Activated gamma-delta T cell (primary cell): ENCODE measurements at places on chromosomes 5 and 9.

DNA sequence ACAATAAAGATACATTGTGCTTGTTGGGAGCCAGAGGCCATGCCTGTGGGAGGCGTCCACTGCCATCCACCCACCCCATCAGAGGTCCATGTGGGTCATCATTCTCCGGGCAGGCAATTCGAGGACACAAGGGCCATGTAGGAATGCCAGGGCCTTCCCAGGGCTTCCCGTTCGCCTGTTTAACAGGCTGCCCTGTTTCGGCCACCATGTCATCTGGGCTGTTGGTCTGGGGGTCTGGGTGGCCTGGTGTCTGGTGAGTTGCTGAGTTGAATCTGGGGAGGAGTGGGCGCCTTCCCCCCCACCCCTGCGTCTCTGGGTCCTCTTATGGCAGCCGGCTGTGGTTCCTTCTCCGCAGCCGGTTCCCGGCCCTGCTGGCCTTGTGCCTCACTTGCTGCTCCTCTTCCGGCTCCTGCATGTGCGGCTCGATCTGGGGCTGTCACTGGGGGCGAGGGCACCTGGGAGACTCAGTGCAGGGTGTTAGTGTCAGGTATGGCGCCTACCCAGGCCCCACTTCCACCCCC lies 117.4 kb downstream of the WNK2 start:
- no peak for DNase-seq

GRCh38 chr5:44318883-44319282 lies 70.3 kb downstream of the FGF10 start:
- no peak for DNase-seq

DNA sequence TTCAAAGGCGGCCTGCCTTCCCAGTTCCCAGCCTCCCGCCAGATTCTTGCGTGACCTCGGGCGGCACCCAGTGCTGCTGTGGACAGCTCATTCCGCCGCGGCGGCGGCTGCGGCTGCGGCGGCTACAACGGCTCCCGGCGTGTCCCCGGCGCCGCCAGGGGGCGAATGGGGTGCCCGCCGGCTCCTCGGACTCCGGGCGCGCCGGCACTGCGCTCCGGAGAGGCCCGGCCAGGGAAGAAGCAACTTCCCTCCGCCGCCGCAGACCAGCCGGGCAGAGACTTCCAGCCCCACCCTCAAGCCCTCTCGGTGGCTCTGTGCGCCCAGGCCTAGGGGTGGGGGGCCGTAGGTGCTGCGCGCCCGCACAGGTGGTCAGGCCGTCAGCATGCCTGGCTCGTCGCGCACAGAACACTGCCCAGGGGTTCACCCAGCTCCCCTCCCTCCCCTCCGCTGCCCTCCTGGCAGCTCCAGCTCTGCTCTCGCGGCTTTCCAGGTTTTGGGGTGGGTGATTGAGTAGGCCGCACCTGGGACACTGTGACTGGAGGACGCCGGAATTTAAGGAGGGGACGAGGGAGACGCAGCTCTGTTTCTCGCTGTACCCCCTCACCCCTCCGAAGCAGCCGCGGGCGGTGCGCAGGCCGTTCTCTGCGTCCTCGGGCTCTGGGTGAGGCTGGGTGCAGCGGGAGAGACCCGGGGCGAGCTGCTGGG lies 20.2 kb downstream of the IGIP start:
- DNase-seq: peak; percentile 34

DNA sequence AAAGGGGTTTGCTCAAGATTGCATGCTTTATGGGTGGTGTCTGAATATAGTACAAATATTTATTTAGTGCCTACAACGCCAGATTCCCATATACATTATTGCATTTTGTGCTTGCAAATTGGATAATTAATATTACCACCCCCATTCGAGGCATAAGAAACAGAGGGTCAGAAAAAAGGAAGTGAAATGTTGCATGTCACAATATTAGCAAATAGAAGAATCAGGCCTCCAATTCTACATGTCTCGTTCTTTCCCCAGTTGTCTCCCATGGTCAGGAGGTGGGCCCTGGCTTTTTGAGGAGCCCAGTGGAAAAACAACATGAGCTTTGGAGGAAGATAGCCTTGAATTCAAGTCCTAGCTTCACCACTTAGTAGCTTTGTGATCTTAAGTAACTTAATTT lies 98.1 kb upstream of the CCDC112 start:
- DNase-seq: no peak

DNA sequence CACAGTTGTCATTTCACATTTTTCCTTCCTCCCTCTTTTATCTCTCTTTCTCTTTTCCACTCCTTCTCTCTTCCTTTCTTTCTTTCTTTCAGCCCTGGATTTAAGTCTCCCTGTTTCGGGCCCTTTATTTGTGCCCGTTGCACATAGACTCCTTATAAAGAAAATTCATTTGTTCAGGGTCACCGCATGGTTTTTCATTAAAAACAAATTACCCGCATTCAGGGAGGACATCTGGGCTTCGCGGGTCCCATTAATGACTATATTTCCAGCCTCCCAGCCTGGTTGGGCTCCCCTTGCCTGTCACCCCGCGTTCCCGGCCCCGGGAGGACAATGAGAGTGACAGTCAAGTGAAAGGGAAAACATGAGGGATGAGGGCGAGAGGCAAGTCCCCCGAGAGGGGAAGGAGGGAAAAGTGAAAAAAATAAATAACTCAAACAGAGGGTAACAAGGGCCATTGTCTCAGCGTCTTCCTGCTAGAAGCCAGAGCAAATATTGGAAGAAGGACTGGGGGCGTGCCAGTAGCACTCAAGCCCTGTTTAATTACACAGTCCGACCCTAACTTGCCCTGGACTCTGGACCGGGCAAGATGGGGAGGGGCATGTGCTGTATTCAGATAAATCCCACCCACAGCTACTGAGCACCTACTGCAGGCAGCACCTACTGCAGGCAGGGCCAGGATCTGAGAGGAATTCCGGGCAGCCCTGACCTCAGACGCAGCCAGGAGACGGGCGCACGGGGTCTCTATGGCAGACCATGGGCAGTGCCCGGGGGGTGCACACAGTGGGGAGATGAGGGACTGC lies 166.2 kb downstream of the PAX5 start:
- DNase-seq: no peak

GRCh38 chr5:8843771-8844170 lies 702.1 kb downstream of the SEMA5A start:
- DNase-seq: no peak
